Neural crest cell (in vitro differentiated cells): ENCODE measurements at places on chromosomes 5 and 9. TPM values are rescaled to one million over a fixed set of nuclear protein-coding genes. Genes with fewer than 3 reads are reported as not detected.

CMBL gene
- total RNA-seq = 22.2 and 24.0 TPM in 2 replicates

RLN2 gene
- 0.43 and 0.77 TPM in 2 replicates for total RNA-seq

HEMGN gene
- not detected in 2 replicates for total RNA-seq

DNA sequence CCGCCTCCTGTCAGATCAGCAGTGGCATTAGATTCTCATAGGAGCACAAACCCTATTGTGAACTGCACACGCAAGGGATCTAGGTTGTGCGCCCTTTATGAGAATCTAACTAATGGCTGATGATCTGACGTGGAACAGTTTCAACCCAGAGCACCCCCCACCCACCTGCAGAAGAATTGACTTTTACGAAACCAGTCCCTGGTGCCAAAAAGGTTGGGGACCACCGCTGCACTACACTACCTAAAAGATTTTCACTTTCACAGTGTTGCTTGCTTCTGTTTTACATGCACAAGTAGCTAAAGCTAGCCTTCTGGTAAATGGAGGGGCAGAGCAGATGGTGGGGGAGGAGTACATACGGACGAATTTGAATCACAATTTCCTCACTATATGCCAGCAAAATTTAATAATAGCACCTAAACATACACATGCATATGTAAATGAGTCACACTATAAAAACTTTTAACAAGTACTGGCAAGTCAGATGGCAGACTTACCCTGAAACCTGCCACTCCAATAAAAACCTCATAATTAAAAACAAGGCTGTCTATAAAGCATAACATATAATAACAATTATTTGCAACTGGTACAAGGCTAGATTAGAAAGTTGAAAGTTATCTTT is 24.0 kb upstream of the CDKN2B start:
- no peak for DNase-seq

DNA sequence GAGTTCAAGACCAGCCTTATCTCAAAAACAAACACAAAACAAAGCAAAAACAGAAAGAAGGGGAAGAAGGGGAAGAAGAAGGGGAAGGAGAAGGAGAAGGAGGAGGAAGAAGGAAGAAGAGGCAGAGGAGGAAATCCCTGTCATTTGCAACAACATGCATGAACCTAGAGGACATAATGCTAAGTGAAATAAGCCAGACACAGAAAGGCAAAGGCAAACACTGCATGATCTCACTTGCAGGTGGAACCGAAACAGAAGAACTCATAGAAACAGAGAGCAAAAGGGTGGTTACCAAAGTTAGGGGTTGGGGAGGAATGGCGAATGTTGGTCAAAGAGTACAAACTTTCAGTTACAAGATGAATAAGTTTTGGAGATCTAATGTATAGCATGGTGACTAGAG is 135.4 kb downstream of the UGCG start:
- no peak for DNase-seq

- DNase-seq = no peak
Measured at GRCh38 chr9:114553202-114553601, 34.4 kb upstream of the ATP6V1G1 start.

- DNase-seq = no peak
Measured at GRCh38 chr5:91910247-91910646, 527.1 kb upstream of the ARRDC3 start.

DNA sequence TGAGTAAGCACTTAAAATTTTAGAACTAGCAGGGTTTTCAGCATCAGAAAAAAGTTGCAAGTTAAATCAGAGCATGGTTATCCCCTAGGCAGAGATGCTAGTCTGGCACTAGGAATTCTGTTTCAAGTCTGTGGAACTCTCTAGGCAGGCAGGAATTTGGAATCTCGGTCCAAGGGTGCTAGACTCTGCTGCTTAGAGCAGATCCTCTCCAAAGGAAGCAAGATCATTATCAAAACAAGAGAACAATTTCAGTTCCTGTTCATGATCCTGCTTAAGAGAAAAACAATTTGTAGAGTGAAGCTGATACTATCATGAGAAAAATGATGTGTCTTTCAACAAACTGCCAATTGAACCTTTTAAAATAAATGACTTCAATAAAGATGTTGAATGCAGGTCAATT is 420.7 kb downstream of the KIF4B start:
- DNase-seq = no peak
